Liver (tissue), 10 donors: ENCODE measurements at places on chromosomes 16 and 17. TPM values are rescaled to one million over a fixed set of nuclear protein-coding genes. Genes with fewer than 3 reads are reported as not detected.

EVI2A gene
- total RNA-seq, result 2.8 TPM

GPRC5B gene
- 1.7 TPM for total RNA-seq

GPR142 gene
- not detected for total RNA-seq

G6PC1 gene
- 271 TPM for total RNA-seq
